Stimulated activated CD4-positive, alpha-beta T cell treated with anti-CD3 and anti-CD28 coated beads, Interleukin-4, amount 100 ng/mL, for 24 hours (primary cell): ENCODE measurements at places on chromosomes 2 and 18.

- no peak for DNase-seq
These were observed 601 bp downstream of the WDR35 start for GRCh38 chr2:19989342-19989666.

GRCh38 chr2:54855434-54855833 is 132.0 kb downstream of the EML6 start:
- no peak for DNase-seq

GRCh38 chr2:24375349-24376087 is 15.2 kb upstream of the ITSN2 start:
- DNase-seq: no peak

- DNase-seq: no peak
These were observed 66.5 kb downstream of the GLS start for GRCh38 chr2:190947141-190947540.

GRCh38 chr2:99825630-99826029 is 316.8 kb downstream of the AFF3 start:
- DNase-seq: no peak

DNA sequence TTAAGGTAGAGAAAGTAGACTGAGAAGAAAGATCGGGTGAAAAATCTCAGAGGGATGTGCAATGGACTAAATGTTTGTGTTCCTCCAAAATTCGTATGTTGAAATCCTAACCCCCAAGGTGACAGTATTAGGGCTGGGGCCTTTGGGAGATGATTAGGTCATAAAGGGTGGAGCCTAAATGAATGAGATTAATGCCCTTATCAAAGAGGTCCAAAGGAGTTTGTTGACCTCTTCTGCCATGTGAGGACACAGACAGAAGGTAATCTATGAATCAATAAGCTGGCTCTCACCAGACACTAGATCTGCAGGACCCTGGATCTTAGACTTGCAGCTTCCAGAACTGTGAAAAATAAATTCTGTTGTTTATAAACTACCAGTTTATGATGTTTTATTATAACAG is 2.7 kb upstream of the NMI start:
- no peak for DNase-seq

DNA sequence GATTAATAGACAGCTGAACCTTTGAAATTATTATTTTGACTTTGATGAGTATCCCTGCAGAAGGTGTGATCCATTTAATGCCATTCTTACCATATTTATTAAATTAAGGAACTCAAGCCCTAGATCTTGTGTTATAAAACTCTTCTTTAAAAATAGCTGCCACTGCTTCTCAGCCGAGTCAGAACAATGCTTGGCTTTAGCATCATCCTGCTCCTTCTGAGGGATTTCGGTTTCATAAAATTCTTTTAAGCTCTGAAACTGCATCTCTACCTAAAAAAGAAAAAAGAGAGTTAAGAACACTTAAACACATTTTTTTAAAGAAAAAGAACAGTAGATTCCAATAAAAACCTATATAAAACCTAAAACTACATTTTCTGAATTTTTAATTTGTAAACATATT is 70.7 kb upstream of the TTN start:
- no peak for DNase-seq

GRCh38 chr2:215878476-215879063 is 134.8 kb downstream of the MREG start:
- no peak for DNase-seq

DNA sequence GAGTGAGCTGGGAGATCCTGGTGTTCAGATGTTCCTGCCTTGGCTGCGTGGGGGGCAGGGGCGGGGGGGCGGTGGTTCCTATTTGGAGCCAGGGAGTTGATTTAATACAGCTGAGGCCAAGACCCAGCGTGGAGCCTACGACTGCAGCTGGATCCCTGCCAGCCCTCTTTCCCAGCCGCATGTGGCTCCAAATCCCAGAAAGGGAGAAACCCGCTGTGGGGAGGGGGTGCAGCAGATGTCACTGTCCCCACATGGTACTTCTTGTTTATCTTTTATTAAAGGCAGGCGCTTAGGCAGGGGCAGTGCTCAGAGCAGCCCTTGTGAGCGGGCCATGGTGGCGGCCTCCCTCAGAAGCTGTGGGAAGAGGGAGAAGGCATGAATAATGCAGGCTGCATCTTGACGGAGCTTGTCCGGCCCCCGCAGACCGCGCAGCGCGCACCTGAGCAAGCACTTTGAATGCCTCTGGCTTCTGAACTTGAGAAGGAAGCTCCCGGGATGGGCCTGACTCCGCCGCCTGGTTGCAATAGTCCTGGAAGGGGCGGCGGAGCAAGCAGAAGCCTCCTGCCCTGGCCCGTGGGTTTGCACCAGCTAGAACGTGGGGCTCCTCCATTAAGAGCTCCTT is 112.1 kb downstream of the GLI2 start:
- no peak for DNase-seq

- no peak for DNase-seq
These were observed 9.5 kb downstream of the CHPF start for GRCh38 chr2:219533930-219534661.

DNA sequence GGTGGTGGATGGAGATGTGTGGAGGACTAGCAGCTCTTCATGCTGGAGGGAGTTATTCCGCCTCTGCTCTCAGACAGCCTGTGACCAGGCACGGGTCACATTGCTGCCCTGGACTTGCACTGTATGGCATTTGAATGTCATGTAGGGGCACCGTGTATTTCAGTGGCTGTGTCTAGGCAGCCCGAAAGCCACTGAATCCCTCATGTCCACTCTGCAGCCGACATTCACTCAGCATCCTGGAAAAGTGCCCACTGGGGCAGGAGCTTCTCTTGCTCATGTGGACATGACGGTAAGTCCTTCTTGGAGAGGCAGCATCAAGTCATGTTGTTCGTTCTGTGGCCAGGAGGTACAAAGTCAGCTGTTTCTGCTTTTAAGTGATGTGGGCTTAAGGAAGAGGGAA is 127.9 kb downstream of the SH3RF3 start:
- no peak for DNase-seq

DNA sequence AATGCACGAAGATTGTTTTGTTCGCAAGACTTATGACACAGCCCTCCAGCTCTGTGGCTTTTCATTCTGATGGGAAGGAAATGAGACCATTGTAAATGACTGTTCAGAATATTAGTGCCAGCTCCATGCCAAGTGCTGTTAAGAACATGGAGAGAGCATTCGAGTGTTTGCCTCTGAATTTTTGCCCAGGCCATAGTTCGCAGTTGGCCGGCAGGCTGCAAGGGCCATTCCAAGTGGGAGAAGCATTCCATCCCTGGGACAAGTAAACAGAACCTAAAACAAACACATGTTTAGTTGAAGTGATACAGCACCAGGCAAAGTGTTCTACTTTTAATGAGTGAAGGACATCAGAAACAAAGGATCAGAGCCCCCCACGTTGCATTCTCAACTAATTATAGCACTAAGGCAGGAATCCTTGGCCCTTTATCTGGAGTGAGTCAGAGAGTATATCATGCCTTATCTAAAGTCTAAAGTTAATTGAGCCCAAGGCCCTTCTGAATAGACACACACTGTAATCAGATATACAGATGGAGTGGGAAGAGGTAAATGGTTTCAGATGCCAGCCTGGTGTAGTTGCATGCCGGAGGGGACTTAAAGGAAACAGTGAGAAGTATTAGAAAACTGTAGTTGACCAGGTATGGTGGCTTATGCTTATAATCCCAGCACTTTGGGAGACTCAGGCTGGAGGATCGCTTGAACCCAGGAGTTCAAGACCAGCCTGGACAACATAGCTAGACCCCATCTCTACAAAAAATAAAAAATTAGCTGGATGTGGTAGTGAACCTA is 53.3 kb downstream of the NEDD4L start:
- DNase-seq: no peak

GRCh38 chr2:223101340-223102039 is 49.5 kb downstream of the KCNE4 start:
- no peak for DNase-seq

DNA sequence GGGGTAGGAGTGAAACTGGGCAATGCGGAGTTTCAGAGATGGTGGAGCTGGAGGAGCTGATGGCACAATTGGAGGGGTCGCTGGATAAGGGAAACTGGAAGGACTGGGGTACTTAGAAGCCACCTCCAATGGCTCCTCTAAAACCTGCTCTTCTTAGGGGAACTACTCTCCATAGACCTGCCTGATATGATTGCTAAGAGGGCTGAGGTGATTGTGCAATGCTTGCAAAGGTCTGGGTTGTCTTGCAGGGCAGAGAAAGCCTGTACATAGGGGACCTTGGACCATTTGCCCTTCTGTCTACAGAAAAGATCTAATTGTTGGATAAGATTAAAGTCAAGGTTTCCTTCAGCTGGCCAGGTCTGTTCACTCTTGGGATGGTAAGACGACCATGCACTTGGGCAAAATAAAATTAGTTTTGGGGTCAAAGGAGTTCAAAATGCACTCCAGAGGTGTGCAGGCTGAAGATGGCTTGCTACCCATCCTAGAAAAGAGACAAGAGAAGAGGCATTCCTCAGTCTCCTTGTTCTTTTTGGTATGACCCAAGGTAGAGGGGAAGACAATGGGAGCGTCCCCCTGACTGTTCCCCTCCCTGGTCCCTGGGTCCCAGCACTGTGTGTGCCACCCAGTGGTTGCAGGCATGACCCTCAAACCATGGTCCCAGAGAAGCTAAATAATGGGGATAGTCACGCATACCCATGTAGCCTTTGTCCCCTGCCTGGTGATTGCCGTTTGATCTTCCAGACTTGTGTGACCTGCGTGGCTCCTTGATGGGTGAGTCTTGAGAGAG is 41.1 kb downstream of the STK17B start:
- DNase-seq: no peak

- no peak for DNase-seq
These were observed 285.8 kb upstream of the REV1 start for GRCh38 chr2:99775585-99775984.

DNA sequence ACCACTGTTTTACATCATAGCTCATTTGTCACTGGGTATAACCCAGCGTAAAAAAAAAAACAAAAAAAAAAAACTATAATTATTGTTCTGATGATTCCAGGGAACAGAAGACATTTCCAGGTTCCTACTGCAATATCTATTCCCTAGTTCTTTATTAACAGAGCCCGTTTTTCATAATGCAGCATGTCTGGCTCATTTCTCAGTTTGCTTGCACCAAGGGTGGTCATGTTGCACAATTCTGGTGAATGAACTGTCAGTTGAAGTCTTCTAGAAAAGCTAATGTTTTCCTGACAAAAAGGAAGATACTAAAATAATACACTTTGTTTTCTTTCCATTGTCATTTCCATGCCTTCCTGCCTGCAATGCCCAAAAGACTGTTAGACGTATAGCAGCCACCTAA is 180.1 kb downstream of the RDH14 start:
- DNase-seq: no peak

GRCh38 chr2:191415858-191416257 is 170.7 kb downstream of the MYO1B start:
- no peak for DNase-seq

GRCh38 chr2:185316383-185316782 is 422.2 kb upstream of the FSIP2 start:
- no peak for DNase-seq

DNA sequence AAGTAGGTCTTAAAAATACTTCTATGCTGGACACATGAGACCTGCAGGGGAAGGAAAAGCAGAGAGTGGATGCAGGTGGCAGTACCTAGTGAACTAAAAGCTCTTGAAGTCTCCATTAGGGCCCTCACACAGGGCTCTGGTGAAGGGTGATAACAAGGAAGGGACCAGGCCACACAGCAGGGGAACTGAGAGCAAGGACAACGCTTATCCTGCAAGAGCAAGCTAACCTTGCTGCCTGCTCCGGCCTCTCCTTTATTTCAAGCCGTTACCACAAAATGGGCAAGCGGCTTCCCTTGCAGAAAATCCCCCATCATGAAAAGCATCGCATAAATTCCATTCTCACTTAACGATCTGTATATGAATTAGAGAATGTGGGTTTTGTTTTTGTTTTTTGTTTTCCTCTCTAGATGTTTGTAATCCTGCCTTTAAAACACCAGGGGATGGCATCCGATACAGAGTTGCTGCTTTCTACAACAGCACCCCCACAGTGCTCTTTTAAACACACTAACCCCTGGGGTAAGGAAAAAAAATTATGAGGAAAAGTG is 64.5 kb downstream of the CACNB4 start:
- no peak for DNase-seq

GRCh38 chr2:68917034-68917718 is 35.5 kb downstream of the GKN2 start:
- no peak for DNase-seq

DNA sequence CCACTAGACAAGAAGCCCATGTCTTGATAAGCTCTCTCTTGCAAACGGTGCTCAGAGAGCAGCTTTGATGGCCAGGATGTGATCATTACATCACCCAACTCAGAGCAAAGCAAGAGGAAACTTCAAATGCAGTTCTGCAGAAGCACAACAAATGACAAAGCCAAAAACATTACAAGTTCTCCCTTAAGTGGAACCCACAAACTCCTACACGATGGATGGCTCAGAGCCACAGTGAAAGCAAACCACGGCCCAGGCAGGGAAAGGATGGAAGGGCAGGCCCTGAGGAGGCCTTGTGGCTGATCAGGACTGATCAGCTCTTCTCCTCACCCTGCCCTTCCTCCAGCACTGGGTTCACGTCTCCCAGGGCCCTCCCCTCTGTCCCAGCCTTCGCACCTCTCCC is 326.4 kb downstream of the EIPR1 start:
- DNase-seq: no peak

GRCh38 chr2:217370391-217370790 is 510.5 kb upstream of the TNP1 start:
- DNase-seq: no peak

GRCh38 chr2:157404363-157404762 is 39.5 kb downstream of the CYTIP start:
- DNase-seq: peak; percentile 73

- no peak for DNase-seq
These were observed 886.7 kb downstream of the SUCLG1 start for GRCh38 chr2:83572400-83572799.

DNA sequence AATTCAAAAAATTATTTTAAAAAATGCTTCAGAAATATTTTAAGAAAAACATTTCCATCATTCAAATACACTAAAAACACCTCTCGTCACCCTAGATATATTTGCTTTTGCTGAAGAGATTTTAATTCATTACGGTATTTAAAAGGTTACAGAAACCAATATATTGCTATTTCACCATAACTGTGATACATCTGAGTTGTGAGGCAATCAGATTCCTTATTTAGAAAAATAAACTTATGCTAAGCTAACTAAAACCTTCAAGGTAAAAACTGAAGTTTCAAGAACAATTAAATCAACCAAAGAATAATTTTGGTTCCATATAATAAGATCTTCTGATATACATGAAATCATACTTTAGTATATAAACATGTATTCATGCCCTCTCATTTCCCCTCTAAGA is 32.8 kb downstream of the PELI1 start:
- no peak for DNase-seq

DNA sequence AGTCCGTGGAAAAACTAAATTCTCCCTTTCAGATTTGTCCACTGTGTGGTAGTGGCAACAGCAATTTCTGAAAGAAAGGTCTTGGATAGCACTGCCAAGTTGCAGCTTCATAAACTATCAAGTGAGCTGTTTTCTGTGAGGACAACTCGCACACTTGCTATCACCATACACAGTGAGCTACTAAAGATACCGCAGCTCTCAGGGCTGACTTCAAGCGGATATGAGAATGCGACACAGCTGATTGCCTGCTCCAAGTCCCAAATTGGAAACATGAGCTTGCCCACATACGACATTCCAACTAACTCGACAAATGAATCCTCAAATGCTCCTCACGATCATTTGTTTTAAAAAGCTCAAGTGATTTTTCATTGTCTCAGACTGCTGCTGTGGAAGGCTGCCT is 46.2 kb downstream of the E2F6 start:
- no peak for DNase-seq

- no peak for DNase-seq
These were observed 821.4 kb downstream of the RNF144A start for GRCh38 chr2:7738596-7738995.

- no peak for DNase-seq
These were observed 116.2 kb upstream of the STPG4 start for GRCh38 chr2:47271054-47272000.

- no peak for DNase-seq
These were observed 4.0 kb downstream of the ABHD3 start for GRCh38 chr18:21700528-21701075.
